Activated CD8-positive, alpha-beta T cell treated with anti-CD3 and anti-CD28 coated beads, Interleukin-2, amount 10 ng/mL, durations not matched to agents 7 days and 5 days (primary cell): ENCODE measurements at places on chromosomes 4 and X. TPM values are rescaled to one million over a fixed set of nuclear protein-coding genes. Genes with fewer than 3 reads are reported as not detected.

DNA sequence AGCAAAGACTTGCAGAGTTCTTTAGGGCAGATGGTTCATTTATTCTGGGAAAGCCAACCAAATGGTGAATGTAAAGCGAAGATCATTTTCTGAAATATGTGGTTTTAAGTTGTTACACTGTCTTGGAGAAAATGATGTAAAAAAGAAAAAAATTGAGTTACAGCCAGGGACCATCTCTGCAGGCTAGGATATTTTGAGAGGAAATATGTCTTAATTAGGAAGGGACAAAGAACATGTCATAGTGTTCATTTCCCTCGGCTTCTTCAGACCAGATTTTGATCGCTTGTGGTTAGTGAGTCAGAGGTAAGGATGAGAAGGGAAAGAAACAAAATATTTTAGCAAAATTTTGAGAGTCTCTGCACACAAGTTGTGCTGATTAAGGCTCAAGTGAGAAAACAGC, 59.0 kb upstream of the C1QTNF7 start:
- no peaks in the 10 kb centered on the region for H3K36me3 ChIP-seq
- H3K27ac ChIP-seq = no peak overlapping the region
- no peak overlapping the region for H3K4me3 ChIP-seq
- no peaks in the 10 kb centered on the region for H3K27me3 ChIP-seq

DNA sequence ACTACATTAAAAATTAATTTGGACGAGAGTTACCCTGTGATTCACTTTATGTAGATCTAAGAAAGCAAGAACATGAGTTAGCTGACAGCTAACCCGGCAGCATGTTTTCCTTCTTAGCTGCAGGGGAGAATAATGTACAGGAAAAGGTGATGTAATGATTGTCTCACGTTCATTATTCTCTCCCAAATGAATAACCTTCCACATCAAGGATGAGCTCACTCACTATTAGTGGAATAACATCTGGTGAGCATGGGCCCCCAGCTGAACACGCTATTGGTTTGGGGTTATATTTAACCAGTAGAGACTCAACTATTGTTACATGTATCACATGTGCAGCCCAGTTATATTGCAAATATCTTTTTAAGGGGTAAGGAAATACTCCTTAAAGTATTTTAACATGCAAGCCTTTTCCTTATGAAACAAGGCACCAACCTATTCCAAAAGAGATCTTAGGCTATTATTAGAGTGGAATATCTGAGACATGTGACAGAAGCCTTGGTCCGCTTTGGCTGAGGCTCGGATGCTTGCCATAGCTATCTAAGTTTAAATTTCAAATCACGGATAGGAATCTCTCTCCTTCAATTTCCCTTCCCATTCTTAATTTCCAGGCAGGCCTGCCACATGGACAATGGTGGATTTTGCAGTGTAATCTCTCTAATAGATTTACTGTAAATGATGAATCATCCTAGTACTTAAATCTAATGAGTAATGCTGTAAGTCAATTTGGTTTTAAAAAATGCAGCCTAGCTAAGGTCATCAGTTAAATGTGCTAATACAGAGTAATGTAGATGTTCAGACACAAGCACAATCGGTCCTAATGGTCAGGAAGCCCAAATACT, 99.0 kb upstream of the OTUD4 start:
- no peaks in the 10 kb centered on the region for H3K36me3 ChIP-seq
- peaks cover 2% of the 10 kb centered on the region for H3K27me3 ChIP-seq
- H3K27ac ChIP-seq = no peak overlapping the region
- no peaks in the 10 kb centered on the region for H3K4me1 ChIP-seq
- no peak overlapping the region for H3K4me3 ChIP-seq
- DNase-seq = no peak

- H3K4me1 ChIP-seq = no peaks in the 10 kb centered on the region
- no peaks in the 10 kb centered on the region for H3K27me3 ChIP-seq
- no peak for DNase-seq
- H3K27ac ChIP-seq = no peak overlapping the region
- no peaks in the 10 kb centered on the region for H3K36me3 ChIP-seq
Measured at GRCh38 chr4:11081006-11081405, 347.7 kb downstream of the HS3ST1 start.

DNA sequence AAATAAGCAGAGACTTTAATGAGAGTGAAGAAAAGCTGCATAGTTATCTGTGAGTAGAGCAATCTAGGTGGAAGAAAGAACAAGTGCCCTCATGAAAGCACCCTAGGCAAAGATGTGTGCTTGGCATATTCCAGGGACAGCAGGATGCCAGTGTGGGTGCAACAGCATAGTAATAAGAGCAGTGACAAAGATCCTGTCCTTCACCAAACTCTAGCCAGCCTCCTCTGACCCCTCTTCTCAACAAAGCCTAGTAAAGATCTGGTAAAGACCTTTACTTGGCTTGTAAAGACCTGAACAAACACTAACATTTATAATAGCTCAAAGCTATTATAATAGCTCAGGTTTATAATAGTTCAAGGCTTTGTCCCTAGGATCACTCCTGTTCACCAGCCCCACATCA, 735.4 kb downstream of the PCDH7 start:
- no peak overlapping the region for H3K27ac ChIP-seq
- H3K27me3 ChIP-seq = no peaks in the 10 kb centered on the region
- no peak overlapping the region for H3K4me3 ChIP-seq
- no peak for DNase-seq

DNA sequence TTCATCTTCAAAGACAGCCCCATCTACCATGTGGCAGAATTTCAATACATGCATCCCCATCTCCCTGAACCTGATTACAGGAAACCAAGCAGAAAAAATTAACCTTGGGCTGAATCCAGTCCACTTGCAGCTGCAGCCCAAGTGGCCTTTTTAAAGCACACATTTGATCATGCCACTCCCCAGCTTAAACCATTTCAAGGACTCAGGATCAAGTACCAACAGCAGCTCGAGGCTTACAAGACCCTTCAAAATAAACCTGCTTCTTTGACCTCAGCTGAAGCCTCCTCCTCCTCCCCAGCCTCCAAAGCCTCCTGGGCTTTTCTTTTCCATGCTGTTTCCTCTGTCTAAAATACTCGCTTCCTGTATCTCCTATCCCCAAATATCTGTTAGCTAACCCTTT, 50.7 kb upstream of the KIT start:
- no peak for DNase-seq
- no peak overlapping the region for H3K4me3 ChIP-seq
- no peaks in the 10 kb centered on the region for H3K4me1 ChIP-seq
- no peak overlapping the region for H3K27ac ChIP-seq
- peaks cover 5% of the 10 kb centered on the region for H3K27me3 ChIP-seq

GRCh38 chr4:37590016-37590415, 96.2 kb downstream of the RELL1 start:
- H3K4me1 ChIP-seq = no peaks in the 10 kb centered on the region
- no peak overlapping the region for H3K27ac ChIP-seq
- H3K27me3 ChIP-seq = no peaks in the 10 kb centered on the region
- H3K4me3 ChIP-seq = no peak overlapping the region

Gene TMEM31
- not detected for total RNA-seq

Gene XAGE1A
- not detected for total RNA-seq

Gene CT45A3
- total RNA-seq = not detected
